CD4-positive, alpha-beta T cell treated with Interleukin-6 at 100 ng/mL for 8 hours (primary cell): ENCODE measurements at places on chromosomes 11 and 22.

- DNase-seq = no peak
Observed at GRCh38 chr11:76623171-76623883, 47.2 kb downstream of the LRRC32 start.

GRCh38 chr11:76610871-76611475 lies 59.6 kb downstream of the LRRC32 start:
- no peak for DNase-seq

- DNase-seq = no peak
Observed at GRCh38 chr11:113628912-113629311, 77.2 kb downstream of the TMPRSS5 start.

DNA sequence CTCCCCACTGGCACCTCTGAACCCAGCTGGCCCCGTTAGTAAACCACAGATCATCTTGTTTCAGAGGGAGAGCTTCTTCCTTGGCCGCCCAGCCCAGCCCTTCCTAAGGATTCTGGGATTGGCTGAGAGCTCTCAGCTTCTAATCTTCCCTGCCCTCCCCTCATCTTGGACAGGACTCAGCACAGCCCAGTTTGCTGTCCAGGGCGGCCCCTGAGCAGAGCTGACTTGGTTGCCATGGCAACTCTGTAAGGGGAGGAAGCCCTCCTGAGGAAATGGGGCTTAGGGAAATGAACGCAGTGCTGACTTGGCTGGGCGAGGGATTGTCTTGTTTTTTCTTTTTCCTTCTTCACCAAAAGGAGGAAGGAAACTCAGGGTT lies 4.6 kb downstream of the APOL4 start:
- DNase-seq = no peak

DNA sequence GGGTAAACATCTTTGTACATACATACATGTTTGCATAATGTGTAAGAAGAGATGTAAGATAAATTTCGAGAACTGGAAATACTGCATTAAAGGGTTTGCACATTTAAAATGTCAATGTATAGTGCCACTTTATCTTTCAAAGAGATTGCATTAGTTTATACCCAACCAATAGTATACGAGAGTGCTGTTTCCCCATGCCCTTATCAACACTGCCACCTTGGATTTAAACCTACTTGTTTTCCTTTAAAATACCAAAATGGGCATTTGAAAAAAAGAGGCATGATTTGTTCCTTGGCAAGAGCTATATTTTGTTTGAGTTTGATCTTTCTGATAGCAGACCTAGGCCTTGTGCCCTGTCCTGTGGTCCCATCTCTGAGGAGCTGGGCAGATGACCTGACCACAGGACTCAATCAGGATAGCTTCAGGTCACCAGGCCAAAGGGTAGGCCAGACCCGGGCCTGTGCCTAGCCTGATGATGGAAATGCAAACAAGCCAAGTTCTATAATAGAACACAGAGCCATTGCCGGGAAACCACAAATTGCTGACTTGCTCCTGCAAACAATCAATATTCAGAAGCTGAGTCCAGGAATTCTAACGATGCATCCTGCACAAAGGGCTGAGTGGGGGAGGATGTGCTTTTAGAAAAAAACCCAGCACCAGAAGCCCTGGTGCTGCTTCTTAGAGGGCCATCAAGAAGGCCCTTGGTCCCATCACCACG lies 16.9 kb upstream of the ALG8 start:
- no peak for DNase-seq

DNA sequence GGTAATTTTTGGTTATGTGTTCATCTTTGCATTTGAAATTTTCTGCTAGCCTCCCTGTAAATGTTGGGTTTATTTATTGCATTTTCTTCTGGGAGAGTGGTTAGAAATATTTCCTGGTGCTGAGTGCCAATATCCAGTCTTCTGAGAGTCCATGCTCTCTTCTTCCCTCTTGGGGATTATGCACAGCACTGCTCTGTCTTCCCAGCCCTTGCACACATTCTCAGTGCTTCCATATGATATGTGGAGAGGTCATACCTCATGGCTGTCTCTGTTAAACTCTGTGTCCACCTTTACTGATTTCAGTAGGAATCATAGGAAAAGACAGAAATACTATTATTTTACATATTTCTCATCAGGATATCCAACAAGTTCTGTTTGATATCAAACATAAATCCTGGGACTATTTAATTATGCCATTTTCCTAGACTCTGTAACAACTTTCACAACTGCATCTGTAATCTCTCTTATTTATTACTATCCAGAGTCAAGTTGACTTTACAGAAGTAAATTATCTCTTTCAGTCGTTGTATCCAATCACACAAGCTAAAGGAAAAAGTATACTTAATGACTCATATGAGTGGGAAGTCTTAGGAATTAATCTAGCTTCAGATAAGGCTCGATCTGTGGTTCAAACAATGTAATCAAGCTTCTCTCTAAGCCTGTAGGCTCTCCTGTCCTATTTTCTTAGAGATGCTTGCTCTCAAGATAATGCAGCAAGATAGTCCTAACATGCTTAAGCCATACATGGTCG lies 2.7 kb upstream of the NXPE1 start:
- DNase-seq = no peak

DNA sequence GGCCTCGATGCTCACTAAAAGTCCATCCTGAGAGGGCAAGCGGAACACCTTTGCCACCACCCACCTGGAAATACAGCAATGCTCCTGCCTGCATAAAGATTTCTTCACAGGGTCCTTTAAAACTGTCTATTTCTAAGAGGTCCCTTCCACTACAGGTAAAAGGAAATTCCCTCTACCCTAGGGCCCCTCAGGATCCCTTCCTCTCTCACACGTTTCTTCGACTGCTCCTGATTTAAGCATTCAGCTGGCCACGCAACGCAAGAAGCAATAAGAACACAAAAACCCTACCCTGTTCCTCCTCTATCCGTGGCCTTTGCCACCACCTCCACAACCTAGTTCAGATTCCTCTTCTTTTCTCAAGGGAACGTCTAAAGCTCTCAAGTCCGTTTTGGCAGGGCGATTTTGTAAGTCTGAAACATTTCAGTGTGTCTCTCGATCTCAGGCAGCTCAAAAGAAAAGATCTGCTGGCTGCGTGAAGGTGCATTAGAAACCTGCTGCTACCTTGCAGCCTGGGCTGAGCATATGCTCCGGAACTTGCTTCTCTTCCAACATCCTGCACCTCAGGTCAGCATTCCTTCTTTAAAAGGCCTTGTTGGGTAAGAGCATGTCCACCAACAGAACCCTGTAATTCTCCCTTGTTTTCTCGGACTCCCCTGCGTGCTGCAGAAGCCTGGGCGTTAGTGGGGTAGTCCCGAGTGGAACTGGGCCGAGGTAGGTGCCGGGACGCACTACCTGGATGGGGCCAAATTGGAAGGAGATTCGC lies 1.6 kb downstream of the LGR4 start:
- no peak for DNase-seq

GRCh38 chr11:80542704-80543103 lies 1101.9 kb upstream of the TENM4 start:
- DNase-seq = no peak

DNA sequence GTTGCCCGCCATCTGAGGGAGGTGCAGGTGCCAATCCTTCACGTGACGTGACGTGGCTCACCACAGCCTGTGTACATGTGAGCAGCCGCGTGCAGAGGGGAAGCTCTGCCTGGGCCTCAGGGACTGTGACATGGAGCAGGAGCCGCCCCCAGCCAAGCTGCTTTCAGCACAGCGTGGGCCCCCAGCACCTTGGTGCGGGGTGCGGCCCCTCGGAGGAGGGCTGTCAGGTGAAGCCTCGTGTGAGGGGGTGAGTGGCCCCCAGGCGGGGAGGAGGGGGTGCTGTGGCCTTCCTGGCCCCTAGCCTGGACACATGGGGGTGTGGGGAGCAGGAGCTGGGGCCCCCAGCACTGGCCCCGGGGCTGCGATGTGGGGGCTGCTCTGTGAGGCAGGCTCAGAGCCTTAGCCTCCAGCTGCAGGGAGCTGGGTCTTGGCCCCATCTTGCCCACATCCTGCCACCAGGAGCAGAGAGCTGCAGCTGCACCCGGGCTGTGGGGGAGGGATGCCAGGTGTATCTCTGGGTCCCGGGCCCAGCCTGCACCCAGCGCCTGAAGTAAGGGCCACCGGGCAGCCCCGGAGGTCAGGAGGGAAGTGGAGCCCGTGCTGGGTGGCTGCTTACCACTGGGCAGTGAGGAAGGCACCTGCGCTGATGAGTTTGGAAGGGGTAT lies at the start of gene ADORA2A:
Gene ADORA2A, plus strand, starts transcription at position 100 of the 665 bp plus-strand sequence. CDS start 5,806 bp downstream, outside the sequence.
- peak; percentile 88 for DNase-seq

- no peak for DNase-seq
Observed at GRCh38 chr11:73267906-73268540, 4.1 kb upstream of the P2RY6 start.

DNA sequence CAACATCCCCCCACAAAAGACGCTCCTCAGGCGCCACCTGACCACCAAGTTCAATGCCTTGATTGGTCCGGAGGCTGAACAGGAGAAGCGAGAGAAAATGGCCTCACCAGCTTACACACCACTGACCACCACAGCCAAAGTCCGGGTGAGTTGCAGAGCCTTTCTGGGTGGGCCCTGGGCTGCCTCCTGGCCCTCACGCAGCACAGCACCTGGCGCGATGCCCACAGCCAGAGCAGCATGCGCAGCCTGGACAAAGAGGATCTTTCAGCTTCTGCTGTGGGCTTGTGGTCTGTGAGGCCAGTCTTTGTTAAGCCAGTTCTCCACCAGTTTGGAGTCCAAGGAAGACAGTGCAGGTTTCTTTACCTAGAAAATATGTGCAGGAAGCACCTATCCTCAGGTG lies 21.6 kb downstream of the CYB5R2 start:
- no peak for DNase-seq

- no peak for DNase-seq
Observed at GRCh38 chr22:27803841-27804415, 2.4 kb upstream of the MN1 start.

DNA sequence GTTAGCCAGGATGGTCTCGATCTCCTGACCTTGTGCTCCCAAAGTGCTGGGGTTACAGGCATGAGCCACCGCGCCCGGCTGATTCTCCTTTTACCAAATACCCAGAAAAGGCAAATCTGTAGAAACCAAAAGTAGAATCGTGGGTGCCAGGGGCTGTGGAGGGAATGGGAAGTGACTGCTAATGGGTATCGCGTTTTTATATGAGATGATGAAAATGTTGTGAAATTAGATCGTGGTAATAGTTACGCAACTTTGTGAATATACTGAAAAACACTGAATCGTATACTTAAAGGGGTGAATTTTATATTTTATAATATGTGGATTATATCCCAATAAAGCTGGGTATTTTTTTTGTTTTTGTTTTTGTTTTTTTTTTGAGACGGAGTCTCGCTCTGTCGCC lies 48.2 kb upstream of the CREB3L1 start:
- DNase-seq = no peak

DNA sequence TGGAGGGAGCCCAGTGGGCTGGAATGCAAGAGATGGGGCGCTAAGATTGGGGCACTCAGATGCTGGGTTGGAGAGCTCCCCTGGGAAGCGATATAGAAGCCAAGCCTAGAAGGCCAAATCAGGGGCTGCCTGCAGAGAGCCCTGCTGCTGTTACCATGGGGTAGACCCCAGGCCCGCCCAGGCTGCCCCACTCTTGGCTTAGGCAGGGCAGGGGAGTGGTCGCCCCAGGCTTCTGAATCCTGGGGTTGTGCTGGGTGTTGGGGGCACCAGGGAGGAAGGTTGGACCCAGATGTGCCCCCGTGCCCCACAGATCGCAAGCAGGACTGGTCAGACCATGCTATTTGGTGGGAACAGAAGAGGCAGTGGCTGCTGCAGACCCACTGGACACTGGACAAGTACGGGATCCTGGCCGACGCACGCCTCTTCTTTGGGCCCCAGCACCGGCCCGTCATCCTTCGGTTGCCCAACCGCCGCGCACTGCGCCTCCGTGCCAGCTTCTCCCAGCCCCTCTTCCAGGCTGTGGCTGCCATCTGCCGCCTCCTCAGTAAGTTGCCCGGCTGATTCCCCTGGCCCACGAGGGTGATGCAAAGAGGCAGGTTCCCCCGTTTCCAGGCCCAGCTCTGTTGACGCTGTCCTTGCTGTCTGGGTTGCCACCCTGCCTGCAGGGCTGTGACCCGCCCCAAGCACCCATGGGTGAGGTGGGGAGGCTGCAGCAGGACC lies 3.9 kb downstream of the FERMT3 start:
- no peak for DNase-seq

DNA sequence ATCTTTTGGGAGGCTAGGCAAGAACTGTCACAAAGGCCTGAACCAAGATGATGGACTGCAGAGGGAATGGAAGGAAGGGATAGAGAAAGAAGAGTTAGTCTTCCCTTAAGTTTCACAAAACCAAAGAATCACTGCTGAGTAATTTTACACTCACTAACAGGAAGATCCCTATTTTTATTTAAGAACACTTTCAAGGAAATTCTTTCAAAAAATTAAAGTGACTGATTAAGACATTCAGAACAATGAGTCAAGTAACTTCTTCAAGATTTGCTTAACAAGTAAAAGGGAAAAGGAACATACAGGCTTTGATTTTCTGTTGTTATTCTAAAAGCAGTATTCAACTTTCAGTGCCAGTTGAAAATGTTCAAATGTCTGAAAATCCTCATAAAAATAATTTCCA lies 3.1 kb downstream of the PITPNB start:
- no peak for DNase-seq

DNA sequence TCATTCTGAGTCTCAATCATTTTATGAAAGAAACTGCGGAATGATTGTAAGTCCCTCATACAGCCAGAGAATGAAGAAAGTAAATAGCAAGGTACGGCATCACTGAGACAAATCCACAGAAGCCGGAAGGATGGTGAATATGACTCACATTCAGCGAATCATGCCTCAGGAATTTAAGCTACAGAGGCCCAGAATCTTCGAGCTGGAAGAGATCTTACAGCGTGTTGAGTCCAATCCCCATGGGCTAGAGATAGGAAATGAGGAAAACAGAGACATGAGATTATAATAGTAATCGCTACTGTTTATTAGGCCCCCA lies 173.2 kb downstream of the KIF18A start:
- no peak for DNase-seq
